HuH-7 (cell line): ENCODE measurements at places on chromosomes 5 and 9.

- DNase-seq = no peak
Measured at GRCh38 chr5:14362491-14362890, 219.1 kb upstream of the OTULINL start.

DNA sequence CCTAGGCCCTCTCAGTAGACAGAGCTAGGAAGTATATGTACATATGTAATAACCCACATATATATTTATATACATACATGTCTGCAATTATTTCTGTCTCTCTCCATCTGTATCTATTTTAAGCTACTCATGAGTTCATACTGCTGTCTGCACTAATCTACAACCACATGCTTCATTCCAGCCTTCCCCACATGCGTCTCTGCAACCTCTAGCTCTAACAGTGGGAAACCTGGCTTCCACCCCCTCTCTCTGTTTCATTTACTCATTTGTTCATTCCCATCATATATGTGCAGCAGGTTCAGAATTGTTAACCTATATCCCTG, 23.3 kb downstream of the DCANP1 start:
- DNase-seq = no peak

- DNase-seq = no peak
Measured at GRCh38 chr5:60673334-60673733, 26.6 kb downstream of the DEPDC1B start.

DNA sequence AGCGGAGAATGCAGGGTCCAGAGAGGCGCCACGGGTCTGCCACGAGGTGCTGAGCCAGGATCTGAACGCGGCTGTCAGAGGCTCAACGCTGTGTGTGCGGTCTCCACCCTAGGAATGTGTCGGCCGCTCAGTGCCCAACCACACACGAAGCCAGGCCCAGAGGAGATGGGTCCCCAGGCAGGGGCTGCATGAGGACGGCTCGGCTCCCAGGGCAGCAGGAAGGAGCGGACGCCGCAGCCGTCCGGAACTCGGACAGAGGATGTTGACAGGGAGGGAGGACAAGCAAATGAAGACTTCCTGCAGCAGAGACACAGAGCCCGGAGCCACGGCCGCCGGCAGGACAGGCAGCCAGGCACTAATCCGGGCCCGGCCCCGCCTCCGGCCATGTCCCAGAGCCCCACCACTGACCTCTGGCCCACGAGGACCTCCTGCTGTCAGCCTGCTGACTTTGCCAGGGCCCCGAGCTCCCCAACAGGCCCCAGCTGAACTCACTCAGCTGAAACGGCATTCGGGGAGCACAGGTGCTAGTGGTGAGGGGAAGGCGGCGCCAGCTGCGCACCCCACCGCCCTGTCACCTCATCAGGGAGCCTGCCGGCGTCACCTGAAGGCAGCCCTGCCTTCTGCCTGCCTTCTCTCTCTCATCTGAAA, 12.7 kb downstream of the VAV2 start:
- peak; percentile 82 for DNase-seq

- no peak for DNase-seq
Measured at GRCh38 chr5:155150012-155150411, 136.5 kb downstream of the KIF4B start.

DNA sequence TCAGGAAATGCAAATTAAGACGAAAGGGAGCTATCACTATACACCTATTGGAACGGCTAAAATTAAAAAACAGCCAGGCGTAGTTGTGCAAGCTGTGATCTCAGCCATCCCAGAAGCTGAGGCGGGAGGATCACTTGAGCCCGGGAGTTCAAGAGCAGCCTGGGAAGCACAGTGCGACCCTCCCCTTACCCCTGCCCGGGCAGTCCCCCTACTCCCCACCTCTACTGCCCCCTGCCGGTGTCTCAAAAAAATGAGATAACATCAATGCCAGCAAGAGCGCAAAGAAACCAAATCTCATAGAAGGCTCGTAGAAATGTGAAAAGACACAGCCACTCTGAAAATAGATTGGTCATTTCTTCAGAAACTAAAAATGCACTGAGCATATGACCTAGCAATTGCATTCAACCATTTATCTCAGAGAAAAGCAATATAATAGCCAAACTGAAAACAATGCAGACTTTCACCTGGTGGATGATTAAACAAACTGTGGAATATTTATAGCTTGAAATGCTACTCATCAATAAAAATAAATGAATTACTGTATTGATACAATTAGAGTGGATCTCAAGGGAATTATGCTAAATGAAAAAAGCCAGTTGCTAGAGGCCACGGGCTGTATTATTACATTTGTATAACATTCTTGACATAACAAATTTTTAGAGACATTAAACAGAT, 20.6 kb downstream of the OR2V2 start:
- peak; percentile 80 for DNase-seq

DNA sequence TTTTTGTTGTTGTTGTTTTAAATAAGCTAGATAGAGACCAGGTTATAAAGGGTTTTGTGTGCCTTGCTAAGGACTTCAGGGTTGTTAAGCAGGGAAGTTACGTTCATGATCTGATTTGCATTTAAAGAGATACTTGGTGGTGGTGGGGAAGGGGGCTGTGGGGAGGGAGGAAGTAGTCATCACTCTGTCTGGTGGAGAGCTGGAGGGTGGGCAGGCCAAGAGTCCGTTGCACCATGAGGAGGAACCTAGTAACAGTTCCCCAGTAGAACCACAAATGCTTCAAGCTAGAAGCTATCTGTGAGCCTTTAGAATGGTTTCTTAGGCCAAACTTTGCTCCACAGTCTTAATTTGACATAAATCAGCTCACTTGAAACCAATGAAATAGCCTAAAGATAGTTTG, 18.7 kb upstream of the ROPN1L start:
- DNase-seq = no peak

DNA sequence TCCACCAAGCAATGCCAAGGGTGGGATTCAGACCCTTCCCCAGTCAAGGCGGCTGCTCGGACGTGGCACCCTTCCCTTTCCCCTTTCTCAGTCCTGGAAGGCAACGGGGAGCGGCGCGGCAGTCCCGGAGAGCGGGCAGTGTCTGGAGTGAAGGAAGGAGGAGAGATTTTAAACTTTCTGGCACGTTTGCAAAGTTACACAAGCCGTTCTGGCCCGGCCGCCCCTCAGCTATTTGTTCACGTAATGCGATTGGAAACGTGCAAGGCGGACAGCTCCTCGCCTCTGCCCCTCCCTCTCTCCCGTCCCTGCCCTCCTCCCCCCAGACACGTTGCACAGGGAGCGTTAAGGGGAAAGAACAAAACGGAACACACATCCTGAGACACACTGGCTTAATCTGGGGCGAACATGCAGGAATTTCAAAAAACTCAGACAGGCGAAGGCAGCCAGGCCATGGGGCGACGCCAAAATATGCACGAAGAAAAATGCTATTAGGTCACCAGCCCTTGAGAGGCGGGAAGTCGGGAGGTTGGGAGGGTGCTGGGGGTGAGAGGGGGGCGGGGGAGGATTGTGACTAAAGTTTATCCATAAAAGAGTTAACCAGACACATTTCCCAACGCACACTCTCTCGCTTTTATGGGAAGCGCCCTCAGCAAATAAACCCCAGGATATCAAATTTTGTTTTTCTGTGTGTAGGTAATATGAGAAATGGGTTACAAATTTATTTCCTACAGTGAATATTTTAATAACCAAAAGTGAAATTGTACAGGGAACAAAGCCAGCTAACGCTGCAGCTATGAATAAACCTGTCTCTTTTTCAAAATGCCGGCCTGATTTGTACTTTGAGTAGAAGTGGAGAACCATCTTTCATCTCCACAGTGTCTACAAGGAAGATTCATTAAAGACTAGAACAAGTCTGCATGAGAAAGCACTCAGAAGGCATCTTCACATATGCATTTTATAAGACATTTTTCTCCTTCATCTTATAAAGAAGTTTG, at the start of gene LOX:
TSS of gene LOX (minus strand) at position 144 of the 995 bp plus-strand sequence. CDS start 274 bp downstream, outside the sequence.
- peak; percentile 71 for DNase-seq

DNA sequence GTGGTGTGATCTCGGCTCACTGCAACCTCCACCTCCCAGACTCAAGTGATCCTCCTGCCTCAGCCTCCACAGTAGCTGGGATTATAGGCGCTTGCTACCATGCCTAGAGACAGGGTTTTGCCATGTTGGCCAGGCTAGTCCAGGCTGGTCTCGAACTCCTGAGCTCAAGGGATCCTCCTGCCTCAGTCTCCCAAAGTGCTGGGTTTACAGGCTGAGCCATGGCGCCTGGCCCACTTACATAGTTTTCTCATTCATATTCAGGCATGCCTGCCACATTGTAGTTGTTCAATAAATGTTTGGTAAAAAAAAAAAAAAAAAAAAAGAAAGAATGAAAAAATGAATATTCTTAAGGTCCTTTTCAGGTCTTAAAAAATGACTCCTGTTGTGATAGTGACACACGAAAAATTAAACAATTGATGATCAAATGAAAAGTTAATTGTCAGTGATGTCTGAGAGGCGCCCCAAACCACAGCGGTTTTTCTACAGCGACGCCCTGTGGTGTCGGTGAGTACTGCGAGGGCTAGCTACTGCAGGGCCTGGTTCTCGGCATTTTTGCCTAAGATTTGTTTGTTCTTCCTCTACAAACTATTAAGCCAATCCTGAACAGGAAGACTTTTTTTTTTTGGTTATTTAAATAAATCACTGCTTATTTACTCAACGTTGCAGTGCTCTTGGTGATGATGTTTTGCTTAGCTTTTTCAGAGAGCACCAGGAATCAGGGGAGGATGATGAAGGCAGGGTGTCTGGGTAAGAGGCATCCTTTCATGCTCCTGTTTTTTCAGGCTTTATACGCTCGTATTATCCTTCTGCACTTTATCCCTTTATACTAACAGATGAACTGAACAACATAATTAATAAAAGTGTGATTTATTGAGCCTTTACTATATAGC, 67.0 kb upstream of the DPYSL3 start:
- peak; percentile 19 for DNase-seq
